ENCODE measurements at places on chromosomes 2 and 18.

DNA sequence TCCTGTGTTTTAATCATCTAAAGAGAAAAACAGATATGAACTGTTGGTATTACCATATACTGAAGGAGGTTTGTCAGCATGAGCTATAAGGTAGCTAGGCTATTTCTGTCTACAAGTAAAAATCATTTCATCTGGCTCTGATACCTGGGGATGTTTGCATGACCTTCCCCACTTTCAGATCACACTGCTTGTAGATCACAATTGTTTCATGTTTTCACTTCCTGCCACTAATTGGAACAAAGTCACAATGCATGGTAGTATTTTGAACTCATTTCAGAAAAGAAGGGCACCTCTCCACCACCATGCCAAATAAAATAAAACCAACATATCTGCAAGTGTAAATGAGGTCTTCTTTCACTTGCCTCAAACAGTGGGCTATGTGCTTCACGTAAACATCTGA is 37.8 kb downstream of the NYAP2 start:
- no peak for DNase-seq

DNA sequence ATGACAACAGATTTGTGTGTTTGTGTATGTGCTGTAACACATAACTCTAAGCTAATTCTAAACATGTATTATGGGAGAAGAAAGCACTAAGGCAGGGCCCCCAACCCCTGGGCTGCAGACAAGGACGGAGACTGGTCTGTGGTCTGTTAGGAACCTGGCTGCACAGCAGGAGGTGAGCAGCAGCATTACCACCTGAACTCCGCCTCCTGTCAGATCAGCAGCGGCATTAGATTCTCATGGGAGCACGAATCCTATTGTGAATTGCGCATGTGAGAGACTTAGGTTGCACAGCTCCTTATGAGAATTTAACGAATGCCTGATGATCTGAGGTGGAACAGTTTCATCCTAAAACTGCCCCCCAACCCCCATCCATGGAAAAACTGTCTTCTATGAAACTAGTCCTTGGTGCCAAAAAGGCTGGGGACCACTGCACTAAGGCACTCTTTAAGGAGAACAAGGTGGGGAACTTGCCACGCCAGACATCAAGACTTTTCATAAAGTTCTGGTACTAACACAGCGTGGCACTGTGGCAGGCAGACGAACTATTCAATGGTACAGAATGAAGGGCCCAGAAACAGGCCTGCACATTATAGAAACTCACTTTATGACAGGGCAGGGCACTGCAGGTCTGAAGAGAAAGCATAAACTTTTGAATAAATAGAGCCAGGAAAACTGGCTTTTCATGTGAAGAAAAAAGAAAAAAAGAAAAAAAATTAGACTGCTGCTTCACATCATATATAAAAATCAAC is 14.0 kb downstream of the REEP1 start:
- no peak for DNase-seq

DNA sequence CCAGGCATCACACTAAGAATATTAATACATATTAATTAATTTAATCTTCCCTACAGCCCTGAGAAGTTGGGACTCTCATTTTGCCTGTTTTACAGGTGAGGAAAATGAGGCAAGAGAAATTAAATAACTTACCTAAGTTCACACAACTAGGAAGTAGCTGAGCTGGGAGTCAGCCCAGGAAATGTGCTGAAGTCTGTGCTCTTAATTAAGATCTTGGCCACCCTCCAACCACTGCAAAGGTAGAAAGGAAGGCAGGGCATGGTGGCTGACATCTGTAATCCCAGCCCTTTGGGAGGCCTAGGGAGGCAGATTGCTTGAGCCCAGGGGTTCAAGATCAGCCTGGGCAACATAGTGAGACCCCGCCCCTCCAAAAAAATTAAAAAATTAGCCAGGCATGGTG is 12.9 kb upstream of the MGAT4A start:
- no peak for DNase-seq

DNA sequence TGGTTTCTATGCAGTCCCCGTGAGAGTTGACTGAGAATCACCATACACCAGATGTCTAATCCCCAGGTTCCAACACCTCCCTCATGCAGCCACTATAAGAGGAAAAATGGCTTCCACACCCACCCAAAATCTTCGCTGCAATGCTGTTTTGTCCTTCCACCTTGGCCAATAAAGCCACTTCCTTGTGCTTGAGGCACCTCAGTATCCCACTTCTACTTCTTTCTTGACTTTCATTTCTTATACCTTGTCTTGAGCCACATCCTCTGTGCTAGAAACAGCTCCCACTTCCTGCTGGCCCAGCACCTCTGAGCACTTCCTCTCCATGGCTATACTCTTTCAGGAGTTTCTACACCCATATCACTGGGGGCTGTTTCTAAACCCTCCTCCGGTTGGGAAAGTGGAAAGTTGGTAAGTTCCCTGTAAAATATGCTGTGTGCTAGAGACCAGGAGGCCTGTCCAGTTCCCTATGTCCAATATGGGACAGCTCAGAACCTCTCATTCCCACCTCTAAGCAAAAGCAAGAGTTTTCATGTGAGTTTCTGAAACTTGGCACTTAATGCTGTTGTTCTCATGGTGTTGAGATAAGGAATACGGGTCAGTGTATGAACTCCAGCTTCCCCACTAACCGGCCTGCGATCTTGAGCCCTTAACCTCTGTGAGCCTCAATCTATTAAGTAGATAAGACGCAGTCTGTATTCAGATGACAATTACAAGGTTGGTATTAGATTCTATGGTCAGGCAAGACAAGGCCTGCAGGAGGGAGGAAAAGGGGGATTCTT is 209.1 kb upstream of the ID2 start:
- DNase-seq = peak; percentile 75

DNA sequence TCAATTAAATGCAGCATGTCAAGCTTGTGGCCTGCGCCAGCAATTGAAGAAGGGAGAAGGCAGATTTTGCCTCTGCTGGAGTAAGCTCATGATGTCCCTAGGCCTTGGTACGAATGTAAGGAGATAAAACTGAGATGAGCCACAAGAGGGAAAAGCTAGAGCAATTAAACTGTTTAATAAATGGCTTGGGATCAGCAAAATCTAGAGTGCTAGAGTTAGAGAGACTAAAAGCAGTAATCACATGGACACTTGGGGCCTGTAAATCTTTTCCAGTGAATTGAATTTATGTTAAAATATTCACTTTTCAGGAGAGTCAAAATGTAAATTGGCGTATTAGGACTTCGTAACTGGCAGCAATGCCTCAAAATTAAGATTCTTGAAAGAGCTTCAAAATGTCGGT is 86.2 kb downstream of the CDK15 start:
- no peak for DNase-seq

DNA sequence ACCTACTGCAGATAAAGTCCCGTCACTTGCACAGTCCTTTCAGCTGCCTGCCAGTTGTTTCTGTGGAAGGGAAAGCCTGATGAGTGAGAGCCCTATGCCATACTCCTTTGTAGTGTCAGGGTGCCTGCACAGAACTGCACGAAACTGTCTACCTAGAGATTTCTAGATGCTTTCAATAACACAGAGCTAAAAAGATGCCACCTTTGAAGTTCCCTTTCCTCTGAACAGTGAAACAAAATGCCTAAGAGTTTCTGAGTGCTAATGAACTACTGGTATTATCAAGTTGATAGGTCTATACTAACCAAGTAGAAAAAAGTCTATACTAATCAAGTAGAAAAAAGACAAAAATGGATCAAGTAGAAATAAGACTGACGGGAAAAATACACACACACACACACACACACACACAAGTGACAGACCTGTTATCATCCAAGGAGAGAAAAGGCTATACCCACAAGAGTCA is 79.0 kb downstream of the TLK1 start:
- DNase-seq = no peak

DNA sequence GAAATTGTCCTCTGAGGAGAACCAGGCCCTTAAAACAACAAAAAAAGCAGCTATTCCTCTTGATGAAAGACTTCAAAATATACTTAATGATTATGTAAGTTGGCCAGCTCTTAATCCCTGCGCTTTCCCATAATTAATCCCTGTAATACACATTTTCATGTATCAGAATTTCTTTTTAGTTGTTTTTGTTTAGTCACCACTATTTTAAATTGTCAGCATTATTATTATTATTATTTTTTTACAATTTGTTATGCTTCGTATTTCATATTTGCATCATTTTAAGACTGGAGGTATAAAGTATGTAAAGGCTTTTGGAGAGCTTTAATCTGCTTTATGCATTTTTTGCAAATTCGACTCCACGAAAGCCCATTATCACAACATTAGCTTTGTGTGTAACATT is 152.9 kb downstream of the ACOXL start:
- DNase-seq = no peak

GRCh38 chr2:47007826-47008225 is 92.2 kb upstream of the MCFD2 start:
- DNase-seq = no peak

- DNase-seq = no peak
Observed at GRCh38 chr18:45197526-45197970, 417.7 kb upstream of the SLC14A2 start.

DNA sequence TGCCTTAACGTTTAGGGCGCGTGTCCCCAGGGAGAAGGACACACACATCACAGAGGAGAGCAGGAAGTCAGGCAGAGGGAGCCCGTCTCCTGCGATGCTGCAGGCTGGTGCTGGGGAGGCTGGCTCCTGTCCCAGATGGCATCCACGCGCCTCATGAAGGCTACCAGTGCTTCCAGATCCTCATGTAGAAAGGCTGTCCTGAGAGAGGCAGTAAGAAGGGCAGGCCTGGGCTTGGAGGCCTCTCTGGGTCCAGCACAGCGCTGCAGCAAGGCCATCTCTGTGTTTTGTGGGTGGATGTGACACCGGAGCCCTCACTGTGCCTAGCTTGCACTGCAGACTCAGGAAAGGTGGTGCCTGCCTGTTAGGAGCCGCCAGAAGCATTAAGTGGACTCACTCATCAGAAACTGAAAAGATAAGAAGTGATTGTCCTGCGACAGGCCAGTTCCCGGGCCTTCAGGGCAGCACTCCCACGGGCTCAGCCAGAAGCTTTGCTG is 62.7 kb downstream of the FAM168B start:
- DNase-seq = no peak

- peak; percentile 83 for DNase-seq
Observed at GRCh38 chr2:70143314-70144150, 47.3 kb downstream of the C2orf42 start.

- no peak for DNase-seq
Observed at GRCh38 chr2:40325116-40325515, 126.8 kb downstream of the SLC8A1 start.

- no peak for DNase-seq
Observed at GRCh38 chr2:239898292-239898925, 126.7 kb downstream of the NDUFA10 start.

- peak; percentile 90 for DNase-seq
Observed at GRCh38 chr18:2302628-2303516, 268.4 kb downstream of the METTL4 start.

DNA sequence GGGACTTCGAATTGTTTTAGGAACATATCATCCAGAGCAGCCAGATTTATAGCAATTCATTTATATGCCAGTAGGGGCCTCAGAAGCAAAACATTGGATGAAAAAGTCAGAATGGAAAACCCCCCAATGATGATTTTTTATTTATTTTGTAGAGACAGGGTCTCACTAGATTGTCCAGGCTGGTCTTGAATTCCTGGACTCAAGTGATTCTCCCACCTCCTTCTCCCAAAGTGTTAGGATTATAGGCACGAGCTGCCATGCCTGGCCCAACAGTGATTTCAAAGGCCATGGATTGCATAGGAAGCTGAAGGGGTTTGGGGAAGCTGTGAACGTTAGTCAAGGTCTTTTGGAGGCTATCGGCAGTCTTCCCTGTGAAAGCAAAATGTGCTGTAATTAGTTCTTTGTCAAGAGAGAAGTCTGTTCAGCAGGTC is 21.9 kb upstream of the MCFD2 start:
- DNase-seq = no peak

- DNase-seq = no peak
Observed at GRCh38 chr2:133667085-133667484, 98.8 kb upstream of the NCKAP5 start.

- DNase-seq = no peak
Observed at GRCh38 chr2:108363024-108363907, 14.5 kb upstream of the SULT1C4 start.

GRCh38 chr2:240618776-240619175 is 6.5 kb upstream of the GPR35 start:
- DNase-seq = no peak

GRCh38 chr2:233974530-233975071 is 57.4 kb downstream of the TRPM8 start:
- DNase-seq = no peak

DNA sequence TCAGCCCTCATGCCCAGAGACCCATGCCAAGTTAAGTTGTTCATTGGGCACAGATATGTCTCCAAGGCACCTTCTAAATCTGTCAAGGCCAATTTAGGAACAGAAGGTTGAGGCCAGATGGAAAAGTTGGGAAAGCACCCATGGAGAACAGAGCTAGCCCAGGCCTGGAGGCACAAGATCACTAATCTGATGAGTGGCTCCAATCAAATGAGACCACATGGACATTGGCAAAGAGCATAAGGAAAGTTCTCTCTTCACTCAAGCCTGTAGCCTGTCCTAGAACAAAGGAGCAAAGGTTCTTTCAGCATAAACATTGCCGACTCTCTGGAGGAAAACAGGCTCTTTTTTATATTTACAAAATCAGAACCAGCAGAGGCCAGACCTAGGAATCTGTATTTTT is 154.8 kb downstream of the RNF152 start:
- DNase-seq = no peak

DNA sequence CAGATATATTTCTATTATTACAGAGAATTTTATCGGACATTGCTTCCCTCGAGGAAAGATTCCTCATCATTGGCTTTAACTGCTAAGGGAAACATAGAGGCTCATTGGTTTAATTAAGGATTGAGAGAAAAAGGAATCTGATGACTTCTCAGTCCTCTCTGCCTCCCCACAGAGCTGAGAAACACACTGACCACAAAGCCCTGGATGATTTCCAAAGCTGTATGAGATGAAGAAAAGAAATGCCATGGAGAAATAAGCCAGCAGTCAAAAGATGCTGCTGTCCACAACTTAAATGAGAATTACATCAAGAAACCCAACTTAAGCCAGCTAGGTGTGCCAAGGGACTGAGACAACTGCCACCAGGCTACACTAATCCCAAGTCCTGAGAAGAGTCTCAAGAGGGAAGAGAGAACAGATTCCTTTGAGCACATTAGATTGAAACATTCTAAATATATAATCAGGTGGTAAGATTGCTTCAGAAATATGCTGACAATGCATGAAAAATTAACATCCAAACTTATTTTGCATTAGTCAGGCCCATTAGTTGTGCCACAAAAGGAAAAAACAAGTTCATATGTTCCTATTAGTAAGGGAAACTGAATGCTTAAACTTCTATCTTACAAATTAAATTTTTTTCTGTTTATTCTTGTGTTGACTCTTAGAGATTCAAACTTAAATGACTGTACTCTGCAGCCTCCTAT is 308.1 kb upstream of the CYRIA start:
- no peak for DNase-seq

GRCh38 chr2:36002941-36003340 is 352.6 kb upstream of the CRIM1 start:
- no peak for DNase-seq

Measured in erythroblast (primary cell).